Activated gamma-delta T cell (primary cell): ENCODE measurements at places on chromosomes 1 and 21.

- DNase-seq = no peak
Observed at GRCh38 chr1:147824798-147825197, 64.4 kb upstream of the GJA5 start.

- no peak for DNase-seq
Observed at GRCh38 chr1:167500283-167500860, 18.0 kb downstream of the CD247 start.

DNA sequence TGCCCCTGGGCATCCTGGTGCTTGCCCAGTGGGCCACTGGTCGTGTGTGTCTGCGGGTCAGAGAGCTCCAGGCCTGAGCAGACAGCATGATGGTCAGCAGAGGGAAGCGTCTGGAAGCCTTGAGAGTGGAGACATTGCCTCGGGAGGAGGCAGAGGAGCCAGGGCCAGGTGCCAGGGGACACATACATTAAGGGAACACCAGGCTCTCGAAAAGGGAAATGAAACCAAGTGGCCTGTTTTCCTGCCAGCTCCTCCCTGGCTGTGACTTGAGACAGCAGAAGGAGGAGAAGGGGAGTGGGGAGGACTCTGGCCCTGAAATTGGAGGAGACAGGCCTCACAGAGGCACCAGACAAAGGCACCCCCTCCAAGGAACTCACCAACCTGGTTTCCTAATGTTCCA lies 62.4 kb upstream of the LRP8 start:
- no peak for DNase-seq

DNA sequence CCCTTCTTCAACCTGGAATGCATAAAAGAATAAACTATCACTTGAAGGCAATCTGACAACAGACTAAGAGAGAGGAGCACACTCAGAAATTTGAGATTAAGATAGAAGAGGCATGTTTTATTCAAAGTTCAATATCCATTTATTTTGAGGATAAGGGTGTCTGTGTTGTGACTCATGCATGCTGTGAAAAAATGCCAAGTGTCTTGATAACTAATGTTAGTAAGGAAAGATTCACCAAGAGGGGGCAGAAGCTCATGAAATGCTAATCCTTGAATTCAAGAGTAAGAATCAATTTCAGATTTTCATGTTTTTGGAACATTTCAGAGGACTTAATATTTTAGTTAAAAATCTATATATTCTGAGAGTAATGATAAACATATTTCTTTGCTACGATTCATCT lies 94.0 kb downstream of the IFI44 start:
- DNase-seq = no peak

DNA sequence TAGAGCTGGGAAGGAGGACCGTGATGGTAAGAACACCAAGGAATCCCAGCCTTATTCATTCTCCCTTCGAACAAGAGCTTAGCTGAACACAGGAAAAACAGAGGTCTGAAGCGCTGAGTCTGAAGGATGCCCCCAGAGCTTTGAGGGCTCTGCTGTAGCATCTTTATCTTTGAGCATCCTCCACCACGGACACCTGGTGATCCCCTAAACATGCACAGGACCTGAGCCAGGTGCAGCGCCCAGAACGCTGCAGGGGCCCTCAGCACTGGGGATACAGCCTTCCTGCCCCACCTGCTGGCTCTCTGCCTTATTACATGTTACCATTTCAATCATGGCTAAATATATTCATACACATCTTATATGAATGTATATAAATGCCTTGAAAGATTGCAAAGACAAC lies 7.7 kb upstream of the GPATCH4 start:
- DNase-seq = no peak

- DNase-seq = no peak
Observed at GRCh38 chr1:194298007-194298598, 1111.7 kb upstream of the B3GALT2 start.

- no peak for DNase-seq
Observed at GRCh38 chr1:27068922-27069321, 56.3 kb upstream of the TENT5B start.

GRCh38 chr1:154466206-154466605 lies 35.8 kb upstream of the TDRD10 start:
- DNase-seq = no peak

GRCh38 chr1:236978740-236979139 lies 25.5 kb downstream of the MT1HL1 start:
- no peak for DNase-seq

DNA sequence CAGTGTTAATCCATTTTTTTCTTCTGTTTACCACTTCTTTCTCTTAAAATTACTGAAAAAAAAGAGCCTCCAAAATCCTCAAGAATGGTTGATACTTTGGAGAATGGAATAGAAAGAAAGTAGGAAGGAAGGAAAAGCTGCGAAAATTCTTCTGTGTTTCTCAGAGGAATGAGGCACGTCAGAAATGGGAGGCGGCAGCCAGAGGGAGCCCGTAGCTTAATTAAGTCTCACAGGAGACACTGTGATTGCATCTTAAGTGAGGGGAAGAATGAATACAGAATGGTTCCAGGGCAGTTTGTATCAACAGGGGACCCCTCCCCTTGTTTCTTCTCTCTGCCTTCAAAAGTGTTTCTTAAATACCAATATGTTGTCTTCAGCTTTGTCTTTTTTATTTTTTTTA lies 1099.5 kb downstream of the PLA2G4A start:
- DNase-seq = no peak

GRCh38 chr21:18354947-18355346 lies 48.6 kb downstream of the TMPRSS15 start:
- DNase-seq = no peak

DNA sequence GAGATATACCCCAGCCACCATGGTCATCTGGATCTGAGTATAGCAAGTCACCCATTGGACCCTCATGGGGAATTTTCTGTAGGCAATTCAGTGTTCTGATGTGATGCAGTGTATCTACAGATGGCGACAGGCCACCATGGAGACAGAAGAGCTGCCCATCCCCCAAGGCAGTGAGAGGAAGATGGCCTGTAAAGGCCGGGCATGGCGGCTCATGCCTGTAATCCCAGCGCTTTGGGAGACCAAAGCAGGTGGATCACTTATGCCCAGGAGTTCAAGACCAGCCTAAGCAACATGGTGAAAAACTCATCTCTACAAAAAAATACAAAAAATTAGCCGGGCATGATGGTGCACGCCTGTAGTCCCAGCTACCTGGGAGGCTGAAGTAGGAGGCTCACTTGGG lies 41.1 kb upstream of the CTPS1 start:
- DNase-seq = no peak

- DNase-seq = no peak
Observed at GRCh38 chr1:238779716-238780115, 606.7 kb upstream of the CHRM3 start.

DNA sequence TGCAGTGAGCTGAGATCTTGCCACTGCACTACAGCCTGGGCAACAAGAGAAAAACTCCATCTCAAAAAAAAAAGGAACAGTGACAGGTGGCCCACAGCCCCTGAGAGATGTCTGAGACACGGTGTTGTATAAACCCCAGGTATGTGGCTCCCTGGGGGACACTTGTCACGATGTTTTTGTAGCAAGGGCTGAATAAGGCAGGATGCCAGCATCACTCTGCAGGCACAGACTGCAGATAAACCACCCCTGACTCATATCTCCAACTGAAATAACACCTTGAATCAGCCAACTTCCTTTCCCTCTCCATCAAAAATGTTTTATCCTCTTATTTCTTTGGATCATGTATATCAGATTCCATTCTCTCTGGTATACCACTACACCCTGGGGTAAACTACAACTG lies 52.5 kb downstream of the NMNAT2 start:
- no peak for DNase-seq

DNA sequence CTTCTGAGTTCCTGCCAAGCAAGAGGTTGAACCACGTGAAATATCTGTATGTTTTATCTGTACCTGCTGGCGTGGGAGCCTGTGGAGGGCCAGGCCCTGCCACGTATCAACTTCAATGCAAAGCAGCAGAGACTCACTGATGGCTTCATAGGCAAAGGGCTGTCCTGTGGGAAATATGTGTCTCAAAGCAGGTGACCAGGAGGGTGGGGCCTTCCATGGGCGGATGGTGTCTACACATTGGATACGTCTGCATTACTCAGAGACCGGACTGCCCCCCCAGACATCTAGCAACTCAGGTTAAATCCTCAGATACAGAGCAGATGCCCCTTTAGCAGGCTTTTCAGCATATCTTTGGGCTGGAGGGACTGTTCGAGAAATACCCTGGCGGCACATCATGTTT lies 210.8 kb upstream of the C1orf174 start:
- DNase-seq = no peak

- DNase-seq = no peak
Observed at GRCh38 chr1:77757066-77757584, 2.5 kb downstream of the USP33 start.

- no peak for DNase-seq
Observed at GRCh38 chr1:55156093-55156492, 59.1 kb downstream of the USP24 start.

DNA sequence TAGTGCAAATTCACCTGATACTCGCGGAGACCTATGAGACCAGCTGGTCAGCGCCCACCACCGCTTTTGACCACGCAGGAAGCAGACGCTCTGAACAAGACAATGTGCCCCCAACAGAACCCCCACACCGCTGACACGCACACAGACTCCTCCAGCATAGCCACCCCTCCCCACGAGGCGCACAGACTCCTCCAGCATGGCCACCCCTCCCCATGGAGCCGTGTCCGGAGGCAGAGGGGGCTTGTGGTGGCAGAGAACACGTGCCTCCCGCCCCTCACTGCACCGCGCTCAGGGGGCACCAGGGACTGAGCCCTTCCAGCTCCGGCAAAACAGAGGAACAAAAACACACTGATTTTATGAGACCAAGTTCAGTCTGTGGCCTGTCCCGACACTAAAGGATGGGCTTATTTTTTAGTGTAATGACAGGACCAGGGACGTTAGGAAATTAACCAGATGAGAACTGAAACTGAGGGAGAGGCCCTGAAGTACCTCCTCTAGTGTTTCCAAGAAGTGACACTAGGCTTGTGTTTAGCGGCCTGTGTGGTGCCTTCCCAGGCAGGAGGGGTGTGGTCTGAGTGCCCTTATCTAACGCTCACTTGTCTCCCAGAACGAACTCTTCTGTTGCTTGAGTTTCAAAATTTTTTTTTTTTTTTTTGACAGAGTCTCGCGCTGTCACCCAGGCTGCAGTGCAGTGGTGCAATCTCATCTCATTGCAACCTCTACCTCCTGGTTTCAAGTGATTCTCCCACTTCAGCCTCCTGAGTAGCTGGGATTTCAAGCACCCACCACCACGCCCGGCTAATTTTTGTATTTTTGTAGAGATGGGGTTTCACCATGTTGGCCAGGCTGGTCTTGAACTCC lies 10.0 kb upstream of the AGPAT3 start:
- DNase-seq = no peak

DNA sequence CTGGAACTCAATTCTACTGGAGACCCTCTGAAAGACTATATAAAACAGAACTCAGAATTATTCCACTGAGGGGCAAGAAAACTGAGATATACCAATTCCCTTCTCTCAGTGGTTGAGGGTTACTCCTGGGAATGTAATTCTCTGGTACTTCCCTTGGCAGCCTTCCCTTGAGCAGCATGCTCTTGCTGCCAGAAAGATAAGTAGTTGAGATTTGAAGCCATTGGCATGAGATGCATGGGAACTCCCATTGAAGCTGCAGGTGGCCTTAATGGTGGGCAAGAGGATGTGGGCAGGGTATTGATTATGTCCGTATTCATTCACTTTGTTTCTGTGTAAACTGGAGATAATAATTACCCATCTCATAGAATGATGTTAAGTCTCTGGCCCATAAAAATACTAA lies 28.6 kb upstream of the C1orf185 start:
- DNase-seq = no peak

- DNase-seq = no peak
Observed at GRCh38 chr1:61420243-61420642, 304.7 kb downstream of the TM2D1 start.

DNA sequence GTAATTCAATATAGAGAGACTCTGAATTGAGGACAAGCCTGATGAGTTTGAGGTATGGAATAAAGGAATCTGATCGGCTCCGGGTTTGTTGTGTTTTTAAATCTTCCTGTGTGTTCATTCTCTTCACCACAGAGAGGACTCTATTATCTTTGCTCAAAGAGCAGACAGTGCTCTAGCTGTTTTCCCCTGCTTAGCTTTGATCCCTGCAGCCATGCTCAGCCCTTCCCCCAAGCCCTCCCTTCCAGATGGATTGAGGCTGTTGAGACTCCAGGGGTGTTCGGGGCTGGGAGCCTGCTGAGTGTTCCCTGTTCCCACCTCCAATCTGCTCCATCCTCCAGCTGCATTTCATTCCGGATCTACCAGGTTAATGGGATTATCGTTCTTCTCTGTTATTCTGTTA lies 74.2 kb upstream of the CXADR start:
- DNase-seq = no peak

- DNase-seq = no peak
Observed at GRCh38 chr1:159196543-159196942, 8.1 kb upstream of the ACKR1 start.

GRCh38 chr1:154863315-154864174 lies 6.5 kb downstream of the KCNN3 start:
- no peak for DNase-seq

GRCh38 chr1:224726441-224727182 lies 110.5 kb downstream of the CNIH3 start:
- DNase-seq = no peak

- no peak for DNase-seq
Observed at GRCh38 chr1:230568008-230568407, 74.3 kb upstream of the COG2 start.

DNA sequence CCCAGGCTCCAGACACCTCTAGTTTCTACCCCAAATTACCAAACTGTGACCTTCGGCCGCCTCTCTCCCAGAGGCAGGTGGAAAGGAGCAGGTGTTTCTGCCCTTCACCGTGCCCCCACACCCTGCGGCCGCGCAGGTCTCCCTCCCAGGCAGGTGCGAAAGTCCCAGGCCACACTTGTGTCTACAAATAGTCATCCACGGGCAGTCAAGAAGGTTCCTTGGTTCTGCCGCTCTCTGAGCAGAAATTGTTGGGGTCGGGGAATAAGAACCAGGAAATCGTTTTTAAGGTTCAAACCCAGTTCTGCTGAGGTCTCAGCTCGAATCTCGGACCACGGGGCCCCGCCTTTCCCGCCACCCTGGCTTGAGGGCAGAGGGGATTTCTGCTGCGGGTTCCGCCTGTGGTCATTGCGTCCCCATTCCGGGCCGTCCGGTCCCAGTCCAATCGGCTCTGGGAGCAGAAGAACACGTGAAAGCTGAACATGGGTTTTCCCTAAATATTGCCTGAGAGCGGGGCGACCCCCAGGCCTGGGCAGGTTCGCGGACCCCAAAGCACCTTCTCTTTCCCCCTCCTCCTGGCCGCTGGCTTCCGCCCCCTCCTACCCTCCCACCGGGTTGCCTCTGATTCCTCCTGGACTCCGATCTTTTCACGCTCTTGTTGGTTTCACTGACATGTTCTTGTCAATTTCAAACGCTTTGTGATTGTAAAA lies 1.2 kb upstream of the ATF3 start:
- DNase-seq = peak; percentile 22

DNA sequence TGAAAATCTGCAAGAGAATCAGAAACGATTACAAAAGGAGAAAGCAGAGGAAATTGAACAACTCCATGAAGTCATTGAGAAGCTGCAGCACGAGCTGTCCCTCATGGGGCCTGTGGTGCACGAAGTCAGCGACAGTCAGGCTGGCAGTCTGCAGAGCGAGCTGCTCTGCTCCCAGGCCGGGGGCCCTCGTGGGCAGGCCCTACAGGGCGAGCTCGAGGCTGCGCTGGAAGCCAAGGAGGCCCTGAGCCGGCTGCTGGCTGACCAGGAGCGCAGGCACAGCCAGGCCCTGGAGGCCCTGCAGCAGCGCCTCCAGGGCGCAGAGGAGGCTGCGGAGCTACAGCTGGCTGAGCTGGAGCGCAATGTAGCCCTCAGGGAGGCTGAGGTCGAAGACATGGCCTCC lies 47.5 kb upstream of the DIP2A start:
- no peak for DNase-seq
